ENCODE measurements at places on chromosomes 4 and X.

GRCh38 chr4:48247142-48247877 is 22.3 kb downstream of the TEC start:
- no peak for DNase-seq

GRCh38 chr4:22071749-22072148 is 123.2 kb upstream of the KCNIP4 start:
- no peak for DNase-seq

- DNase-seq: no peak
Observed at GRCh38 chr4:180999217-180999616, 1244.0 kb upstream of the TENM3 start.

GRCh38 chr4:6466756-6467381 is 5.5 kb downstream of the PPP2R2C start:
- no peak for DNase-seq

- peak; percentile 71 for DNase-seq
Observed at GRCh38 chr4:6688879-6689505, 4.7 kb upstream of the S100P start.

- DNase-seq: no peak
Observed at GRCh38 chr4:87092389-87093141, 127.9 kb downstream of the KLHL8 start.

DNA sequence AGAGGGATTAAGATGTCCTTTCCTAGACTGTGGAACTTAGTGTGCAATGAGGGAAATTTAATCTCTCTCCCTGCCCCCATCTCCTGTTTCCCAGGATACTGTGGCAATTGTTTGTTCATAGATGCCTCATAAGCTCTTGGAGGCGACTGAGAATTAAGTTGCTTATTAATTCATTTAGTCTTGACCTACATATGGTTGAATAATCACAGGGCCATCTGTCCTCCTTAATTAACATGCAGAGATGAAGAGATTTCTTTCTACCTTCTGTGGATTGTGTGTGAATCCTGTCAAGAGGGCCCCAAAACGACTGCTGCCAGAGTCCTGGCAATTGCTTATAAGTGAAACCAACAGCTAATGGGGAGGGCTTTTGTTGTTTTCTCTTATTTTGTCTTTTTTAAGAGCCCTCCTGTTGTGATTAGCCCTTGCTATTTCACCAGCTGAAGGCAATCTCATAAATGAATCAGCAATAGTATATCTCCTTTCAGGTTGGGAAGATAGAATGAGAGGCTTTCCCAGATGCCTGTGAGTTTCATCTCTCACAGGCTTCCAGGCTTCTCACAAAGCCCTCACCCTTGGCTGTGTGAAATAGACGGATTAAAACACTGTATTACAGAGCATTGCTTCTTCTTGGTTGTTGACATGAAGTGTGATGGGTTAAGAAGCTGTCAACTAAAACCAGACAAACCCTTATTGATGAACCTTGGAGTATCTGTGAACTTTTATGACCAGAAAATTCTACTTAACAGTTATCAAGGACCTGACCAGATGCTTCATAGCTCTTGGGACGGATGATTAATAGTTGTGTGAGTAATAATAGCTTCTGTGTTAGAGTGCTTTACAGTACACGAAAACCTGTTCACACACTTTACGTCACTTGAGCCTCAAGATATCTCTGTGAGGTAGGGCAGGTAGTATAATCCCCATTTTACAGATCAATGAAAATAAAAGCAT is 58.5 kb downstream of the PGRMC2 start:
- no peak for DNase-seq

DNA sequence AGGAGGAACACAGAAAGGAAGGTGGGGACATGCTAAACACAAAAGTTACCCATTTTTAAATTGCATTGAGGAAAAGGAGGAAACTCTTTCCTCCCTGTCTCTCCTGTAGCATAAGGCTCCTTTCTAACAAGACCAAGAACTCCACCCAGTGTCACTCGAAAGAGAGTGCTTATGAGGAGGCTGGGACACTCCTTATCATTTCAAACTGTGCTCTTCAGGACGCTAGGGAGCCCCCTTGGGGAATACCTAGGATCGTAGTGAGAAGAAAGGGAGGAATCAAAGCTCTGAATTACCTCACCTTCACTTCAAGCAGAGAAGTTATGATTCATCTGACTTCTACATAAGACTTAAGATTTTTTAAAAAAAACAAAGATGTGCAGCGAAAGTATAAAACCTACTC is 65.5 kb downstream of the F9 start:
- no peak for DNase-seq

DNA sequence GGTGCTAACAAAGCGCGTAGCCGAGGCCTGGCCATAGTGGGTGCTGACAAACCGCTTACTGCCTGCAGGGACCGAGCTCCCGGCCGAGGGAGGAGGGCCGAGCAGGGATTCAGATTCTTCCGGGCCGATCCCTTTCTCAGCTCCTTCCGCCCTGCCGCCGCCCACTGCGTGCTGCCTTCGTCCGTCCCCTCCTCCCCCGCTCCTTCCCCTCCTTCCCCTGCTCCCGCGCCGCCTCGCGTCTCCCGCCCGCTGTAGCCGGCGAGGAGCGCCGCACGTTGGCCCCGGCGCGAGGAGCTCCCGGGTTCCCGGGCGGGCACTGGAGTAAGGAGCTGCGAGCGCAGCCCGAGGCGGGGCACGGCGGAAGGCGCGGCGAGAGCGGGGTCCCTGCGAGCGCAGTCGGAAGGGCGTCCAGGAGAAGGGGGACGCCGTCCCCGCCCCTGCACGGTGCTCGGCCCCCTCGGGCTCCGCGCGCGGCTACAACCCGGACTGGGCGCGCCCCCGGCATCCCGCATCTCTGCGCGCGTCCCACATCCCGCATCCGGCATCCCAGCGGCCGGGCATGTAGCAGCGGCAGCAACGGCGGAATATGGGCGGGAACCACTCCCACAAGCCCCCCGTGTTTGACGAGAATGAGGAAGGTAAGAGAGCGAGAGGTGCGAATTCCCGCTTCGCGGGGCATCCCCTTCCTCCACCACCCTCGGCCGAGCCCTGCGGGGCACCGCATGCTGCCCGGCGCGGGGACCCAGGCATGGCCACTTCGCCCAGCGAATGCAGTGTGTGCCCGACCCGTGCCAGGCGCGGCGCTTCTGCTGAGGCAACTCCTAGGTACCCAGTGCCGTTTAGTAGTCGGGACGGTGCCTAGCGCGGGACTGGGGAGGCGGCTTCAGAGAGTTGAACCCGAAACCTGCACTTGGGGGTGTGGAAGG is at the start of gene STK32B:
STK32B (plus strand) TSS at position 203 of the 926 bp plus-strand sequence.
- DNase-seq: no peak

DNA sequence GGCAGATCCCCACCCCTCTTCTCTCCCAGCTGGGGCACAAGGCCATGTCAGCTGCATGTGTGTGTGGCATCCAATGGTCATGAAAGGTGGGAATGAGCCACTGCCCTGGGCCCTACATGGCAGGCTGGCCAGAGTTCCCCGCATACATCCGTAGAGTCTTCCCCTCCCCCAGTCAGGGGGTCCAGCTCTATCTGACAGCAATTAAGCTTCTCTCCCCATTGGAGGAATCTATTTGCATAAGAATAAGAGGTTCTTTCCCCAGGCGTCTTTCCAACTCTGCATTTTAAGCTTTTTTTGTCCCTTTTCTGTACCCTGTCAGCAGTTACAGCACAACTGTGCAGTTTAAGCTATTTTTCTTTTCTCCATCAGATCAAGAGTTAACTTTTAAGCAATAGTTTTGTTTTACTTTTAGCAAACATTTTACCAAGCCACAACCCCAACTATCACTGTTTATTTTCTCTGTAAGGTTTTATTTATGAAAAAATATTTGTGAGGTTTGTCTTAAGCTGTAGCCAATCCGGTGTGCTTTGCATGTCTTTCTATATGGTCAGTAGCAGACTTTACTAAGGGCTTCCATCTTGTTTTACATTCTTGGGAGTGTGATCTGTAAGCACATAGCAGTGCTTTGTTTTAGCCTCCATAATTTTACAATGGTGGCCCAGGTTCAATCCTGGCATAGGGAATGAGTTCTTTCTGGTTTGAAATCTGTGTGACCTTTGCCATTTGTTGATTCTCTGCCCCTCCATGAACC is 28.7 kb downstream of the NLRP2B start:
- no peak for DNase-seq

DNA sequence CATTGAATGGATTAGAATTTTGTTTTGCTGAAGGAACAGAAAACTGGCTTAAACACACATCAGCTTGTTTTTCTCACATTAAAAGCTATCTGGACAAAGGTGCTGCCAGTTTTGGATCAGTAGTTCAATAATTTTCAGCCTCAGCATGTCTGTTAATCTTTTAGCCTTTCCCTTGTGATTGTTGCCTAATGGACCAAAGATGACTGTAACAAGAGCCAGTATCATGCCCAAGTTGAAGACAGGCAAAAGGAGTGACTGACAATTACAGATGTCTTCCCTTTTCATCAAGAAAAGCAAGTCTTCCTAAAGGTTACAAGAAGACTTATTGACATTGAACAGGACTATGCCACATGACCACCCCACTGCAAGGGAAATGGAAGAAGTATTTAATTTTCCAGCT is 419.7 kb downstream of the MAPK10 start:
- no peak for DNase-seq

- no peak for DNase-seq
Observed at GRCh38 chrX:104166735-104167436, 633 bp downstream of the FAM199X start.

DNA sequence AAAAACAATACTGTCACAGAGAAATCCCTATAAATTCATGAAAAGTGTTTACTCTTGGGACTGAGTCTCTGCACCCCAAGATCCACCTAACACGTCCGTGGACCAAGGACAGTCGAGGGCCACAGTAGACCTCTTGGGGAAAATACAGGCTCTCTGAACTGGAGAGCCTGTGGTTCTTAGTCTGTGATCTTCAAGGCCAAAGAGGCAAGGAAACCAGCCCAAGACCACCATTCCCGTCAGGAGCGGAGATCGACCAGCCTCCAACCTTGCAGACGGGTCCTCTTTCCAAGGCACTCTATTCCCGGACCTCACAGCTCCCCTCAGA is 1.6 kb upstream of the APBB2 start:
- no peak for DNase-seq

GRCh38 chr4:115780835-115781234 is 667.4 kb upstream of the NDST4 start:
- no peak for DNase-seq

DNA sequence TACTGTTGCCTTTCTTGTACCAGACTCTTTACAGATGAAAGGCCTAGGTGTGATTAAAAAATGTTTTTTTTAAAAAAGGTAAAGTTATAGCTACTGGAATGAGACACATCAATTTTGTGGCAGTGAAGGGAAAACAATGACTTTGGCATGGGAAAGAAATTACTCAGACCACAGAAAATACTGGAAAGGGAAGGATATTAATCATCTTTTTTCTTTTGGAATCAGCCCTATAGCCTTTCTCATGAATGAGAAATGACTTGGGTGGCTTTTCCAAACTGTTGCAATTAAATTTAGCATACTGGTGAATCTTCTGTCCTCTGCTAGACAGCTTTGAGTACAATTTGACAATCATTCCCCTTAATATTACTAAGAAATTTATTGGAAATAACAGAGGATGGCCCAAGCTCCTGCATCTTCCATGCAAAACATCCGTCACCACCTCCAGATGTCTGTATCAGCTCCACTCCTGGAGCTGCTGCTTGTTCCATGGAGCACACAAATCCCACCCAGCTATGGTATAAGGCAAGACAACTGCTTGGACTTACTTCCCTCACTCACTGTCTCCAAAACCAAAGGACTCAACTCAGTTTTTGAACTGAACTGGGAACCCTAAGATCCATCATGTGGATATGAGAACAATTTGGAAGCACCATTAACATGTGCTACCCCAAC is 97.6 kb upstream of the ARSJ start:
- no peak for DNase-seq

- DNase-seq: no peak
Observed at GRCh38 chr4:168574581-168575295, 77.9 kb downstream of the PALLD start.

DNA sequence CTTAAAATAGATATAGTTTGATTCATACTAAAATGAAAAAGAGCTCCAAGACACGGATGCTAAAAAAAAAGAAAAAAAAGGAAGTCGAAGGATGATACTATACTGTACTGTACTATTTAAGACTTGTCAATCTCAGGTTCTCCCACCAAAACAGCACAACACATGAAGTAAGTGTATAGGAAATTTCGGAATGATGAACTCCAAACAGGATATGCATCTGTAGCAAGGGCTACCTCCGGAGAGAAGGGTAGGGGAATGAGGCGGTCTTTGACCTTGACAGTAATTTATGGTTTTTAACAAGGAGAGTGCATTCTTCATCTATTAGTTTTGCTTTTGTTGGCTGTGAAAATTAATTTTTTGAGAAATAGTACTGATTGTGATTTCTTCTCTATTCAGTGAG is 541 bp upstream of the FIP1L1 start:
- no peak for DNase-seq

DNA sequence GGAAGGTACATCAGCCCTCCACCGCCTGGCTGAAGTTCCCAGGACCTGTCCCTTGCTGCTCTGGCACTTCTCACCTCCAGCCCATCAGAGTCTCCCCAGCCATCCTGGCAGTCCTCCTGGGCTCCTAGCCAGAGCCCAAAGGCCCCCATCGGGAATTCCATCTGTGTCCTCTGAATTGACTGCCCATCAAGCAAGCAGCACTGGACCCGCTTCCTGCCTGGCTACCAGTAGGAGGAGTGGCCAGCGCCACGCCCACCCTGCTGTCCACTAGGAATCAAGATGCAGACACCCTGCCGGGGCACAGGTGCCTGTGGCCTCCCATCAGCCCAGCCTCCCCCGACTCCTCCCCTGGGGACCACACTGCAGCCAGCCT is 47.2 kb downstream of the C4orf50 start:
- DNase-seq: no peak

All from activated CD4-positive, alpha-beta T cell treated with anti-CD3 and anti-CD28 coated beads for 4 hours (primary cell).